Right forelimb (tissue), 1 donor: ENCODE measurements at places on chromosomes 7 and 10.

DNA sequence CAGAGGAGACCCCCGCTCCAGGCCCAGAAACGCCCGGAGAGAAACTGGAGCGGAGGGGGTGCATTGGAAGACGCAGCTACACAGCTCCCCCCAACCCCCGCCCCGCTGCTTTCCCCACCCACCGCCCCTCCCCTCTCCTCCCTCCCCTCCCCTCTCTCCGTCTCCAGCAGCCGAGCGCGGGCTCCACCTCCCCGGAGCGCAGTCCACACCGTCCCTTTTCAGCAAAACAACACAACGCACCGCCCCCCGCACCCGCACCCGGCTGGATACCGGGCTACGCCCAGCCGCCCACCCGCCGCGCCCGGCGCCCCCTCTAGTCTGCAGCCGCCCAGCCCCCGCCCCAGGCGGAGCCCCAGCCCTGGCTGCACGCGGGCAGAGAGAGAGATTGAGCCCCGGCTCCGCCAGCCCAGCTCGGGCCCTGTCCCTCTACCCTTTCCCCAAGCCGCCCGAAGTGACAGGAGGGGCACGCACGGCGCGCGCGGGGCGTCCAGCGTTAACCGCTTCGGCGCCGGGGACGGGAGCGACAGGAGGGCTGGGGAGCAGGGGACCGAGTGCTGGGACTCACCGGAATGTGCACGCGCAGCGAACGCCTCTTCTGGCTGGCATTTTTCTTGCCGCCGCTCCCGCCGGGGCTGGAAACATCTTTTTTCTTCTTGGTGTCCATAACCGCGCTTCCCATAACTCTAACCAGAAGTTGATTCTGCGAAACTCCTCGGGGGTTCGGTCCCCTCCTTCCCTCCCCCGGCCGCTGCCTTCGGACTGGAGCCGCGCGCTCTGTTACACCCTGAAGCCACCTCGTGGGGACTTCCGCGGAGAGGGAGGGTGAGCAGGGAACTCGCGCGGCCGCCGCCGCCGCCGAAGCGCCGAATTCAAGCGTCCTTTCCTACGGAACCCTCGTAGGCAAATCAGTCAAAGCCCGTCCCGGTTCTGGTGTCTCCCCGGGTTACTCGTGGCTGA is 695 bp downstream of the PRKAG2 start:
- peak; percentile 87 for DNase-seq

DNA sequence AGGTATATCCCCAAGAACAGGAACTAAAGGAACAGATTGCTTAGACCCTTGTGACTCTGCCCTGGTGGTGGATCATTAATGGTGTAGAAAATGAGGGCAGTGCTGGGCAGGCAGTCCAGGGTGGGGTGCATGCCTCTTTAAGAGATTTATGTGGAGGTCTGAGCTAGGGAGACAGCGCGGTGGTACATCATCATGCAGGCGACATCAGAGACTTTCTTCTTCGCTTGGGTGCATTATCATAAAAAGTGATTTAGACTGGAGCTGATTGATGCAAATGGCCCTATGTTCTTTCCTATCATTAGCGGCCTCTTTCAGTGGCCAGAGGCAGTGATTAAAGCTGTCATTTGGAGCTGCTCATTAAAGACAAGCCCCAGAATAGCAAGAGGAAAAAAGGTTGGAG is 519.1 kb upstream of the GALNT17 start:
- no peak for DNase-seq

GRCh38 chr7:29196971-29197595 is 2.5 kb downstream of the CHN2 start:
- no peak for DNase-seq

- no peak for DNase-seq
Measured at GRCh38 chr7:151869968-151870918, 6.7 kb downstream of the PRKAG2 start.

DNA sequence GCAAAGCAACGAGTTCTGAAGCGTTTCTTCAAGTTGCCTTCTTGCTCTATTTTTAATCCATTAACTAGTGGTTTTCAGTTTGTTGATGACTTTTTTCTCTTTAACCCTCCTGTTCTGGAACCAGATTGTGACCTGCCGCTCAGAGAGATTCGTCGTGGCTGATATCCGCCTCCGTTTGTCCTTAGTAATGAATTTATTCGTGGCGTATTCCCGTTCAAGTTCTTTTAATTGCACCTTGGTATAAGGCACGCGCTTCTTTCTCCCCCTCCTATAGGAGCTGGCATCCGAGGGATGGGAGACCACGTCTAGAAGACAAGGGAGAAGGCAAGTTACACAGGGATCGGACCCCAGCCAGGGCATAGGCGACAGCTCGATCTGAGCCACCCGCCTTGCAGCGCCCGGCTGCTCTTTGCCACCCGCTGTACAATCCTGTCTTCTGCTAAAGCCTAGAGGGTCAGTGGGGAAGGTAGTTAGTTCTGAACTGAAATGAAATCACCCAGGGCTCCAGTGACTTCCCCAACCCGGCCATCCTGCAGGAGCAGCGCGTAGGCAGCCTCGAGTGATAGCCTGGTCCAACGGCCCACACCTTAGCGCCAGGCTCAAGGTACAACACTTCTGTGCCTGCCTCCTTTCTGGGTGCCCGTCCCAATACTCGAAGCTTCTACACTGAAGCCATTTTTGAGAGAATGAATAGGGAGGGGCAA is 1.6 kb downstream of the HOXA13 start:
- DNase-seq: peak; percentile 57

DNA sequence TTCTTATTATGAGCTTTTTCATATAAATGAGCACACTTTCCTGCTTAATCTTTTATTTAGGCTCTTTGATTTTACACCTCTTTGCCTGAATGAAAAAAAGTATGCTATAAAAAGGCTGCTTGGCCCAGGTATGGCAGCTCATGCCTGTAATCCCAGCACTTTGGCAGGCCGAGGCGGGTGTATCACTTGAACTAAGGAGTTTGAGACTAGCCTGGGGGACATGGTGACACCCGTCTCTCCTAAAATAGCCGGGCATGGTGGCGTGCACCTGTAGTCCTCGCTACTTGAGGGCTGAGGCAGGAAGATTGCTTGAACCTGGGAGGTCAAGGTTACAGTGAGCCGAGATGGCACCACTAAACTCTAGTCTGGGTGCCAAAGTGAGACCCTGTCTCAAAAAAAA is 72.9 kb downstream of the DOCK4 start:
- DNase-seq: no peak

GRCh38 chr7:100130608-100131453 is 4.1 kb downstream of the MBLAC1 start:
- peak; percentile 88 for DNase-seq

GRCh38 chr10:60872451-60872850 is 71.5 kb downstream of the RHOBTB1 start:
- DNase-seq: no peak

GRCh38 chr10:119368991-119369869 is 161.9 kb downstream of the GRK5 start:
- DNase-seq: peak; percentile 67

DNA sequence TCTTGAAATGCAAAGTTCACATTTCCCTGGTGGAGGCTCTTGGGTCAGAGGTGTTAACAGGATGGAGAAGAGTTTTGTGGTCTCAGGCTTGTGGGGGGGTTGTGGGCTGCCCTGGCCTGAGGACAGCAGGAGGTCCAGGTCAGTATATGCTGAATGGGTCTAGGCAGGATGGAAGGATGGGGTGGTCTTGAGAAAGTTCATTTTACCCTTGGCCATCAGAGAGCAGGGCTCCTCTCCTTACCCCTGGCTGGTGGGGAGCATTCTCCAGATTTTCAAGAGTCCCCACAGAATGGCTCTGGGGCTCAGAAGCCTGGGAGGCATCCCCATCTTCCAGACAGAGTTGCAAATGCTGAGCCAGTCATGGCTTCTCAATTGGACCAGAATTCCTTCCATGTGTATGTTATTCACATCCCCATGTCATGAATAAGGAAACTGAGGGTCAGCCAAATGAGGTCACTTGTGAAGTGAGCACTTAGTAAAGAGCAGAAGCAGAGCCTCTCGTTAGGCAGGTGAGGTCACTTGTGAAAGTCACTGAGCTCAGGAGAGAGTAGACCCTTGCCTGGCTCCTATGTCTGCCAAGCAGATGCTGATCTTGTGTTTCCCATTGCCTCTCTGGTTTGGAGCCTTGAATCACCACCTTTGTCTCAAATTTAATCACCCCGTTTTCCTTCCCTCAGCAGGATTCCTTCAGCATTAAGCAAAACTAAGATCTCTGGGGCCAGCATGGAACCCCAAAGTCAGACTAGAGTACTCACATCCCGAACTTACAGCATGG is 33.0 kb downstream of the MBL2 start:
- DNase-seq: no peak

DNA sequence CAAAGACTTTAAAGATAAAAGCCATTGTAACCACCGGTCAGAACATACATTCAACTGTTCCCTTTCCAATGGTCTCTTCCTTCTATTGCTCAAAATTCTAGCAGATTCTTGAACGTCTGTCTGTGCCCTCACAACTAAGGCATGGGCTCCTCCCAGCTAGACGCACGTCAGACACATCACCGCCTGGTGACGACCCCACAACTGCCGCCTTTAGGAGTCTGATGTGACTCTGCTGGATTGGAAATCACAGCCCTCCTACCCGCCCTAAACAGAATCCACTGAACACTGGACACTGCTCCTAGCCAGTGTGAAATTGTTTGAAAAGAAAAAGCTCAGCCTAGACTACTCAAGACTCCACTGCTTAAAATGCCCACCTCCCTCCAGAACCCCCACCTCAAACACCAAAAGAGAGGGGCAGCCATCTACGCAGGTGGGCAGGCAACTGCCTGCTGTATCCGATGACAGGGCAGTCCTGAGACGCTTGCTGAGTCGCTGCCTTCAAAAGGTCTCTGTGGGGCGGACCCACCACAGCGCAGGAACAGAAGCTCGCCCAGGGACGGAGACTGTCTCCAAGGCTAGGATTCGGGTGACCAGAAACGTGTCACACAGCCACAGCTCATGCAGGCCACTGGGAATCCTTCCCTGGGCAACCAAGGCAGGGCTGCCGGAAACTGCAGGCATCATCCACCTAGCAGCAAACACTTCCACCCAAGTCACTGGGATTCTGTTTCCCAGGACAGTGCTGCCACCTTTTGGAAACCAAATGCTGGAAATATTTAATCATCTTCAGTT is 34.7 kb downstream of the GSDME start:
- DNase-seq: no peak

- no peak for DNase-seq
Measured at GRCh38 chr7:70775570-70776156, 356.3 kb upstream of the GALNT17 start.

DNA sequence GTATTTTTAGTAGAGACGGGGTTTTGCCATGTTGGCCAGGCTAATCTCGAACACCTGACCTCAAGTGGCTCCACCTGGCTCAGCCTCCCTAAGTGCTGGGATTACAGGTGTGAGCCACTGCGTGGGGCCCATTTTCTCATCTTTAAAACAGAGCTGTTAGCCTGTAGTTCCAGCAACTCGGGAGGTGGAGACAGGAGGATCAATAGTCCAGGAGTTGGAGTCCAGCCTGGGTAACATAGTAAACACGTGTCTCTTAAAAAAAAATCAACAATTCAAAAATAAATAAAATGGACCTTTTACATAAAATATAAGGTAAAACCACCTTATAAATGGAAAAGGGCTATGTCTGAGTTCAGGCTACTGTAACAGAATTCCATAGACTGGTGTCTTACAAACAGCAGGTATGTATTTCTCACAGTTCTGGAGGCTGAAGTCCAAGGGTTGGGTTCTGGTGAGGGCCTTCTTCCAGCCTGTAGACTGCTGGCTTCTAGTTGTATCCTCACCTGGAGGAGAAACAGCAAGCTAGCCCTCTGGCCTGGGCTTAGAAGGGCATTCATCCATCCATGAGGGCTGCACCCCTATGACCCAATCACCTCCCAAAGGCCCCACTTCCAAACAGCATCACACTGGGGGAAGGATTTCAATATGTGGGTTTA is 7.0 kb upstream of the PVRIG start:
- no peak for DNase-seq

DNA sequence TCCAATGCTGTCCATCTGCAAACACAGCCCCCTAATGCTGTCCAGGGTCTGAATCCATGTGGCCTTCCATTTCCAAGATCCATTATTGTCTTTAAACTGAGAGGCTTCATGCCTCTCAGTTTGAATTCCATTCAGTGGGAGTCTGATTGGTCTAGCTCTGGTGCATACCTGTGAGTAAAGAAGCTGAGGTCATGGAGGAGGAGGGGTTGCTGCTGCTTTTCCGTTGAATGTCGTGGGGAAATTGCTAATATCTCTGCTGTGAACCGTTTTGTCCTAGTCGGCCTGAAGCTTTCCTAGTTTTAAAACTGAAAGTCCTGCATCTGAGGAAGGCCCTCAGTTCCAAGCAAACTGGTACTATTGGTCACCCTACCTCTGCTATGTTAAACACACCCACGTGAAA is 17.7 kb downstream of the SH2D4B start:
- no peak for DNase-seq

GRCh38 chr10:21972584-21972983 is 30.9 kb downstream of the DNAJC1 start:
- DNase-seq: no peak

DNA sequence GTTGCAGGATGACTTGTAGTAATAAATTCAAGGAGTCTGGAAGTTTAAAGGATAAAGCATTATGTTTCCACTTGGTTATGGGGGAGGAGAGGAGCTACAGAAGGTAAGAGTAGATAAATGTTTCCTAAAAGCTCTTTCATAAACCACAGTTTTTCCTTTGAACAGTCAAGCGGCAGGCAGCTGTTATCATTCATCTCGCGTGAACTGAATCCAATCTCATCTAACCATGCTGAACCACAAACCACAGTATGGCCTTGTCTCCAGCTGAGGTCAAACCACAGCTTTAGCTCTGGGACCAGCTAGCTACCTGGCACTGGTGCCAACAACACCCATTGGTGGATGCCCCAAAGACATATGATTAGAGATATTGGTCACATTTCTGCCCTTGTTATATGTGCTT is 63.3 kb downstream of the NOC3L start:
- DNase-seq: no peak

GRCh38 chr10:132984801-132985545 is 42.6 kb upstream of the CFAP46 start:
- no peak for DNase-seq

DNA sequence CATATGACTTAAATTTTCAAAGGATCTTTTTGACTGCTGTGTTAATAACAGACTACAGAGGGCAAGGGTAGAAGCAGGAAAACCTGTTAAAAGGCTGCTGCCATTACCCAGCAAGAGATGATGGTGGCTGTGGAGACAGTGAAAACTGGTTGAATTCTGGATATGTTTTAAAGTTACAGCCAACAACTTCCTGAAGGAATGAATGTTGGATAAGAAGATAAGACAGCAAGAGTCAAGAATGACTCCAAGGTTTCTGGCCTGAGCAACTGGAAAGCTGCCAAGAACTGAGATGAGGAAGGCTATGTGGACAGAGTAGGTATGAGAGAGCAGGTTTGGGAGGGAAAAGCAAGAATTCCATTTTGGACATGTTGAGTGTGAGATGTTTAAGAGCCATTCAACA is 19.1 kb downstream of the CNOT4 start:
- no peak for DNase-seq

DNA sequence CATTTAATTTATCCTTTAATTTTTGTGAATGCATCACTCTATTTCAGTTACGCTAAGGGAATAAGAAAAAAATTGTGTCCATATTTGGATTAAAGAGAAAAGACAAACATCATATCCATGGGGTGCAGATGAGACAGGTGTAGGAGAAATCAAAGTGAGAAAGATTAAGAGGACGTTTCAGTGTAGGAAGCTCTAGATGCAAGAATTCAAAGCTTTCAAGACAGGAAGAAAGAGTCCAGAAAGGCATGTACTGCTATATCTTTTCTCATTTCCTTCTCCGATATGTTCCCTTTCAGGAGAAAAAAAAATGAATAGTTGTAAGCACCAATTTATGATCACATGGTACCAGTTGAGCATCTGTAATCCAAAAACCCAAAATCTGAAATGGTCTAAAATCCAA is 17.0 kb upstream of the C1GALT1 start:
- DNase-seq: no peak

GRCh38 chr7:77684030-77684429 is 12.2 kb upstream of the RSBN1L start:
- no peak for DNase-seq

- no peak for DNase-seq
Measured at GRCh38 chr7:35828817-35829216, 28.0 kb downstream of the SEPTIN7 start.
